ENCODE measurements at places on chromosomes 4 and X.

- no peak for DNase-seq
Observed at GRCh38 chr4:119113033-119113655, 22.5 kb upstream of the MYOZ2 start.

GRCh38 chrX:119237562-119237942 lies 1.5 kb downstream of the PGRMC1 start:
- no peak for DNase-seq

- peak; percentile 2 for DNase-seq
Observed at GRCh38 chrX:17535229-17535628, 160.2 kb downstream of the NHS start.

GRCh38 chr4:19375931-19376330 lies 875.8 kb upstream of the SLIT2 start:
- no peak for DNase-seq

GRCh38 chr4:163762741-163763140 lies 268.3 kb downstream of the TMA16 start:
- DNase-seq = no peak

GRCh38 chrX:46636223-46636622 lies 62.7 kb downstream of the CHST7 start:
- DNase-seq = no peak

GRCh38 chrX:17024886-17025285 lies 78.4 kb downstream of the REPS2 start:
- no peak for DNase-seq

GRCh38 chrX:22686138-22686541 lies 313.6 kb upstream of the DDX53 start:
- no peak for DNase-seq

GRCh38 chr4:118313098-118313497 lies 39.7 kb downstream of the PRSS12 start:
- no peak for DNase-seq
